Activated naive CD8-positive, alpha-beta T cell treated with anti-CD3 and anti-CD28 coated beads, Interleukin-2, amount 50 U/mL, for 24 hours (primary cell): ENCODE measurements at places on chromosomes 13 and 19.
A peak's percentile ranks its signal among the peaks of the same experiment; 100 is the strongest.

DNA sequence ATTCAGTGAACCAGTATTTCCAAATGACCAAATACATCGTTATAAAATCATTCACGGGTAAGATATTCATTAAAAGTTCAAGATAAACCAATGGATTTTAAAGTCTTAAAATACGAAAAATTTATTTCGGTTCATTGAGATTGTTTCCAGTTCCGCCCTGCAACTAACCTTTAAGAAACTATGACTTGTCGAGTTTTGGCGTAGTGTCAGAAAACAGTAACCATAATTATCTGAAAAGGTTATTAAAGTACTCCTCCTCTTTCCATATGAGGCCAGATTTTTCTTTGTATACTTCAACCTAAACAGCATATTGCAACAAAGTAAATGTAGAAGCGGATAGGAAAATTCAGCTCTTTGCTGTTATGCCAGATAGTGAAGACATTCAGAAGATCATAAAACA is 26.1 kb downstream of the LPAR6 start:
- H3K4me1 ChIP-seq = no peaks in the 10 kb centered on the region
- no peak for DNase-seq
- H3K36me3 ChIP-seq = peaks cover 45% of the 10 kb centered on the region
- H3K27me3 ChIP-seq = no peaks in the 10 kb centered on the region
- no peak overlapping the region for H3K4me3 ChIP-seq
- H3K27ac ChIP-seq = no peak overlapping the region

- DNase-seq = no peak
- H3K27ac ChIP-seq = no peak overlapping the region
- no peaks in the 10 kb centered on the region for H3K27me3 ChIP-seq
- no peaks in the 10 kb centered on the region for H3K36me3 ChIP-seq
- H3K4me1 ChIP-seq = no peaks in the 10 kb centered on the region
These were observed 1211.1 kb upstream of the PCDH20 start for GRCh38 chr13:62626771-62627170.

DNA sequence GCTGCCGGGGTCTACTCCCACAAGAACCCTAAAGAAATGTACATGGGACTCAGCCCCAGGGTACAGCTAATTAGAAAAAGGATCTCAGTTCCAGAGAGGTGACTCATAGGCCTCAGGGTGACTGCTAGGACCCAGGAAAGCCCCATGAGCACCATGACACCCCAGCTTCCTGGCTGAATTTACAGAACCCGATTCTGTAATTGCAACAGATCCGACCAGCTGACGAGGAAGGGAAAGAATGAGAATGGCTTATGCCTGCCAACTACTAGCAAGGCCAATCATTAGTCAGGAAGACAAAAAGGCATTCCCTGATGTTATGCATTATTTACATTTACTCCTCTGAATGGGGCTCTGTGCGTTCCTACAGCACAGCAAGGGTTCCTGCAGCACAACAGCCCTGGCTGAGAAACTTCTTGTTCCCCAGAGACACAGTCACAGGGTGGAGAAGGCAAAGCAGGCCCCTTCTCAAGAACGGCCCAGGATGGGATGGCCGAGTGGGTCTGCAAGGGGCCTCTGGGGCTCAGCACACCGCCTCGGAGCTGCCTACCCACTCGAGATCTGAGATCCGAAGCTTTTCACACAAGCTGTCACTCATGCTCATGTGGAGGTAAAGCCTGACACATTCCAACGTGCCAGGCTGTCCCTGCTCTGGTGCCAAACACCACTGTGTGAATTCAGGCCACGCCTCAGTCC is 27.2 kb downstream of the PBX4 start:
- no peaks in the 10 kb centered on the region for H3K27me3 ChIP-seq
- peak overlapping the region; percentile 43 for H3K4me3 ChIP-seq
- peaks cover 12% of the 10 kb centered on the region for H3K36me3 ChIP-seq
- peaks cover 66% of the 10 kb centered on the region for H3K4me1 ChIP-seq
- peak overlapping the region; percentile 90 for H3K27ac ChIP-seq

DNA sequence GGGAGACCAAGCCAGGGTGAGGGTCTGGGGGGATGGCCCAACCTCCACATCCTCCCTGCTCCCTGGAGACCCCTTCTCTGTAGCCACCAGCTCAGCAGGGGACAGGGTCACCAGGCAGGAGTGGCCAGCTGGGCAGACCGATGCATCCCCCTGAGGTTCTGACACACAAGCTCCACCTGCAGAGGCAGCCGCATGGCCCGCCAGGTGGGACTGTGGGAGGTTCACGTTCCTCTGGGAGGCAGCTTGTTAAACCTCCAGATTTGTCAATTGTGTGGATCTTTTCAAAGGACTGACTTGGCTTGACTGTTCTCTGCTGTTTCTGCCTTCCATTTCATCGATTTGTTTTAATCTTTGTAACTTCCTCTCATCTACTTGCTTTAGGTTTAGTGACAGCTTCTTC is 8.1 kb downstream of the POLRMT start:
- H3K27me3 ChIP-seq = no peaks in the 10 kb centered on the region
- peaks cover 4% of the 10 kb centered on the region for H3K4me1 ChIP-seq
- DNase-seq = no peak
- H3K36me3 ChIP-seq = peaks cover 23% of the 10 kb centered on the region
- no peak overlapping the region for H3K4me3 ChIP-seq

- no peaks in the 10 kb centered on the region for H3K4me1 ChIP-seq
- H3K4me3 ChIP-seq = no peak overlapping the region
- no peak for DNase-seq
- no peaks in the 10 kb centered on the region for H3K27me3 ChIP-seq
- peaks cover 42% of the 10 kb centered on the region for H3K36me3 ChIP-seq
These were observed 201.7 kb downstream of the ABCC4 start for GRCh38 chr13:95099541-95099940.

DNA sequence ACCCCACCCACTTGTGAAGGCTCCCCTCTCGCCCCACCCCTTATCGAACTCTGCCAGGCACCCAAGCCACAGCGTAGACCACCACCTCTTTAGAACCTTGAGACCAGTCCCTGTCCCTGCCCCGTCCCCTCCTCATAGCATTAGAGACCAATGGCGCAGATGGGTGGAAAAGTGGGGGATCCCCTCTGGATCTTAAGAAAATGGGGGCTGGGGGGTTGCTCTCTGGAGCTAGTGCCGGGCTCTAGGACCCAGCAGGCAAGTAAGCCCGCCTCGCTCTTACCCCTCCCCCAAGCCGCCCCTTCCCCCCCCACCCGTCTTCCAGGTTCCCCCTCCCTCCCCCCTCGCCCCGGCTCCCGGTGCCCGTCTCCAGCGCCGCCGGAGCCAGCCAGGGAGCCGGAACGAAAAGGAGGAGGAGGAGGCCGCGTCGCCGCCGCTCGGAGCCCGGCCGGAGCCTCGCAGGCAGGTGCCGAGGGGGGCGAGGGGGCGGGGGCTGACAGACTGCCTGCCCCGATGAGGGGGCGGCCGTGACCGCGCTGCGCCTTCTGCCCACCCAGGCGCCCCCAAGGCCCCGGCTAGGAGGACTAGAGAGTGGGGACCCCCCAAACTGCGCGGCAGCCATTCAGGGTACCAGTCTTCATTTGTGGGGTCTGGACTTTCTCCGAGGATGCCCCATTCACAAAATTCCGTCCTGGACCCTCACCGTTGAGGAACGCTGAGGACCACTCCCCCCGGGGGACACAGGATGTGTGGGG is at the start of gene SPRED3:
Gene SPRED3 (plus strand): TSS at position 349 of the 752 bp plus-strand sequence. CDS start 1,606 bp downstream, outside the sequence.
- no peak for DNase-seq
- peak within 1 kb of the TSS; percentile 79 for H3K4me3 ChIP-seq
- H3K27ac ChIP-seq = peak within 1 kb of the TSS; percentile 67

GRCh38 chr19:32672841-32673240 is 2.1 kb downstream of the ANKRD27 start:
- peaks cover 9% of the 10 kb centered on the region for H3K27me3 ChIP-seq
- H3K4me1 ChIP-seq = peaks cover 27% of the 10 kb centered on the region
- H3K36me3 ChIP-seq = no peaks in the 10 kb centered on the region
- H3K4me3 ChIP-seq = peak overlapping the region; percentile 21
- no peak overlapping the region for H3K27ac ChIP-seq

- H3K36me3 ChIP-seq = no peaks in the 10 kb centered on the region
- no peak for DNase-seq
- H3K27me3 ChIP-seq = peaks cover 9% of the 10 kb centered on the region
These were observed 37.2 kb upstream of the SOHLH2 start for GRCh38 chr13:36251526-36251925.

GRCh38 chr13:105915146-105915850 is 620.2 kb downstream of the EFNB2 start:
- DNase-seq = no peak
- H3K4me3 ChIP-seq = no peak overlapping the region
- no peaks in the 10 kb centered on the region for H3K4me1 ChIP-seq
- no peak overlapping the region for H3K27ac ChIP-seq
- H3K36me3 ChIP-seq = no peaks in the 10 kb centered on the region
- peaks cover 4% of the 10 kb centered on the region for H3K27me3 ChIP-seq

DNA sequence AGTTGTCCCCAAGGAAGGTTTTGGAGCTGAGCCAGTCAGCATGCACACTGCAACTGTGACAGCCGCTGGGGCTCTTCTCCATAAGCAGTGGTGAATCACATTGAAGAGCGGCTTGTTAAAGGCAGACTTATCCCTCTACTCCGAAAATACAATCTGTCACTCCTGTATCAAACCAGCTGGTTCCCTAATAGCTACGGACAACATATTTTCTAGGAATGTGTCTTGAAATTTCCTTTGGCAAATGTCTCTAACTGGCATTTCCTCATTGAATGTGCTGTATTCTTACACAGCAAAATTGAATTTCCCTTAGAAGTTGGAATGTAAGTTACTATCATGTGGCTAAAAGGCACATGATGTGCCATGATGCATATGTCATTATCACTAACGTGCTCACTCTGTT is 104.0 kb upstream of the GPR12 start:
- H3K4me3 ChIP-seq = no peak overlapping the region
- H3K27ac ChIP-seq = no peak overlapping the region
- H3K4me1 ChIP-seq = no peaks in the 10 kb centered on the region
- no peak for DNase-seq

DNA sequence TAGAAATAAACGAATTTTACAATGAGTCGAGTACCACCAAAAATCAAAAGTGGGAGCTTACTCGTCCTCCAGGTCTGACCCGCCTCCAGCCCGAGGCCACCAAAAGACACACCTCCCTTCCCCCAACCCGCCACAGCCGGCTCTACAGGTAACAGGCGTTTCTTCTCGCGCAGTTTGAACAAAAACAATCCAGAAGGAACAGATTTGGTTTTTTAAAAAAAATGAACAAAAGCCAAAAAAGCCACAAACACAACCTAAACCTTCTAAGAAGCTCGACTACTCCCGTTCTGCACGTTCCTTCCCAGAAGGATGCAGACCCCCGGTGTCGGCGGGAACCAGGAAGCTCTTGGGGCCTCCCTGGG is 671 bp downstream of the ZDHHC20 start:
- H3K27me3 ChIP-seq = no peaks in the 10 kb centered on the region
- H3K27ac ChIP-seq = peak overlapping the region; percentile 75
- peaks cover 10% of the 10 kb centered on the region for H3K36me3 ChIP-seq
- H3K4me1 ChIP-seq = peaks cover 43% of the 10 kb centered on the region
- peak; percentile 61 for DNase-seq
- peak overlapping the region; percentile 89 for H3K4me3 ChIP-seq

GRCh38 chr13:104979281-104980030 is 1556.0 kb downstream of the EFNB2 start:
- no peak for DNase-seq
- H3K4me3 ChIP-seq = no peak overlapping the region
- H3K27me3 ChIP-seq = no peaks in the 10 kb centered on the region
- no peaks in the 10 kb centered on the region for H3K36me3 ChIP-seq

DNA sequence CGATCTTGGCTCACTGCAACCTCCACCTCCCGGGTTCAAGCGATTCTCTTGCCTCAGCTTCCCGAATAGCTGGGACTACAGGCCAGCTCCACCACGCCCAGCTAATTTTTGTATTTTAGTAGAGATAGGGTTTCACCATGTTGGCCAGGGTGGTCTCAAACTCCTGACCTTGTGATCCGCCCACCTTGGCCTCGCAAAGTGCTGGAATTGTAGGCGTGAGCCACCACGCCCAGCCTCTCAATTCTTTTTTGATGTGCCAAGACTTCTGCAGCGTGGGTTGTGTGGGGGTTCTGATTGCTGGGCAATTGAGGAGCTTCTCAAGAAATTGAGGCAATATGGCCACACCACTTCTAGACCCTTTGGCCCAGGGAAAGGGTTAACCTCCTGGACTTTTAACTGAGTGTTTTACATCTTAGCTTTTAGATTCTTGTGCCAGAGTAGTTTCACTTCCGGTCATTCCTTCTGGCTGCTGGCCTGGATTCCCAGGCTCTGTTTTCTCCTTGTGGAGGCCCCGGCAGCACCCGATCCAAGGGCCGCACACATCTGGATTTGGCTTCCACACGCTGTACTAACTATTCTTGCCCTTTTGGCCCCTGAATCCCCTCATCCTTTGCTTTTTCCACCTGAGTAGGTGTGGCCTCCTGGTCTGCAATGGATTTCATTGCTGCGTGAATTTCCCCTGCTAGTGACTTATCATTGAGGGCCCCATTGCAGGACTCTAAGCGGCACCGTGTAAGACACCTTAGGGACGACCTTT is 14.7 kb downstream of the SMARCA4 start:
- no peak overlapping the region for H3K27ac ChIP-seq
- H3K27me3 ChIP-seq = no peaks in the 10 kb centered on the region
- no peak overlapping the region for H3K4me3 ChIP-seq
- H3K4me1 ChIP-seq = peaks cover 41% of the 10 kb centered on the region

DNA sequence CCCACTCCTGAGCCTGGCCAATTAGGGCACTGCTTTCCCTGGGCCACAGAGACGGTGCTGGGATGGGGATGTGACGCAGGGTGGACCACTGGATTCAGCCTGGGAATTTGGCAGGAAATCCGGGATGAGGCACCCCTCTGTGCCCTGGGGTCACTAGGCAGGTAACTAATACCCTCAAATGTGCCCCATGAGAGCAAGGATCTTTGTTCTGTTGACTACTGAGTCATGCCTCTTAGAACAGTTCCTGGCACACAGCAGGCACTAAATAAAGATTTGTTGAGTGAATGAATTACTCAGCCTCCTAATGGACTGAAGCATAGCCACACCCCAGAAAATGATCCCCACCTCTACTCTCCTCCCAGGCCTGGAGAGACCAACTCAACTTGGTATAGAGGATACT is 15.9 kb downstream of the OPA3 start:
- DNase-seq = no peak
- H3K4me3 ChIP-seq = no peak overlapping the region
- no peak overlapping the region for H3K27ac ChIP-seq
- no peaks in the 10 kb centered on the region for H3K27me3 ChIP-seq
- no peaks in the 10 kb centered on the region for H3K36me3 ChIP-seq
- H3K4me1 ChIP-seq = peaks cover 15% of the 10 kb centered on the region

DNA sequence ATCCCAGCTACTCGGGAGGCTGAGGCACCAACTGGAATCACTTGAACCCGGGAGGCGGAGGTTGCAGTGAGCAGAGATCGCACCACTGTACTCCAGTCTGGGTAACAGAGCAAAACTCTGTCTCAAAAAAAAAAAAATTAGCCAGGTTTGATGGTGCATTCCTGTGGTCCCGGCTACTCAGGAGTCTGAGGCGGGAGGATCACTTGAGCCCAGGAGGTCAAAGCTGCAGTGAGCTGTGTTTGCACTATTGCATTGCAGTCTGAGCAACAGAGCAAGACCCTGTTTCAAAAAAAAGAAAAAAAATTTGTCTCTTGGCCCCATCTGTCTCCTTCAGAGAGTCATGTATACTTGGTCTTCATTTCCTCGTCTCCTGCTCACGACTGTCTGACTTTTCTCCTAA is 1.6 kb downstream of the CCDC97 start:
- H3K36me3 ChIP-seq = peaks cover 38% of the 10 kb centered on the region
- peaks cover 67% of the 10 kb centered on the region for H3K4me1 ChIP-seq
- H3K27ac ChIP-seq = peak overlapping the region; percentile 76
- no peaks in the 10 kb centered on the region for H3K27me3 ChIP-seq
- no peak for DNase-seq

- H3K27ac ChIP-seq = no peak overlapping the region
- no peak for DNase-seq
- H3K36me3 ChIP-seq = peaks cover 71% of the 10 kb centered on the region
- H3K4me1 ChIP-seq = peaks cover 33% of the 10 kb centered on the region
- no peak overlapping the region for H3K4me3 ChIP-seq
These were observed 6.1 kb downstream of the CHERP start for GRCh38 chr19:16536130-16536529.
